Suppressor macrophage treated with lipopolysaccharide for 4 hours (primary cell): ENCODE measurements at places on chromosomes 11 and 22.

DNA sequence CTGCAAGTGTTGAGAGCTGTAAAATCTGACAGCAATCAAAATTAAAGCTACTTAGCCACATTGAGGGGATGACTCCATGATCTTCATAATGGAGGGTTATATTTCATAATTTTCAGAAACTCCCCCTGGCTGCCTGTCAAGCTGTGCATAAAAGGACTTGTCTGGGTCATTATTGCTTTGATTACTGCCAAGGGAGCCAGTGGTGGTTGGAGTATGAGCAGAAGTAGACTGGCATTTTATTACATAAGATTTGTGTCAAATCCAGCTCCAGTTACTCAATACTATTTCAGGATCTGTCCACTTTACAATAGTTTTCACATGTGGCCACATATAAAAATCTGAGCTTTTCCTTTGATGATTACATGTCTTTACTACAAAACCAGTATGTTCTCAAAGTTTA lies 108.9 kb upstream of the SLC5A12 start:
- no peak for DNase-seq

GRCh38 chr22:41976961-41977566 lies 7.8 kb downstream of the SEPTIN3 start:
- no peak for DNase-seq

DNA sequence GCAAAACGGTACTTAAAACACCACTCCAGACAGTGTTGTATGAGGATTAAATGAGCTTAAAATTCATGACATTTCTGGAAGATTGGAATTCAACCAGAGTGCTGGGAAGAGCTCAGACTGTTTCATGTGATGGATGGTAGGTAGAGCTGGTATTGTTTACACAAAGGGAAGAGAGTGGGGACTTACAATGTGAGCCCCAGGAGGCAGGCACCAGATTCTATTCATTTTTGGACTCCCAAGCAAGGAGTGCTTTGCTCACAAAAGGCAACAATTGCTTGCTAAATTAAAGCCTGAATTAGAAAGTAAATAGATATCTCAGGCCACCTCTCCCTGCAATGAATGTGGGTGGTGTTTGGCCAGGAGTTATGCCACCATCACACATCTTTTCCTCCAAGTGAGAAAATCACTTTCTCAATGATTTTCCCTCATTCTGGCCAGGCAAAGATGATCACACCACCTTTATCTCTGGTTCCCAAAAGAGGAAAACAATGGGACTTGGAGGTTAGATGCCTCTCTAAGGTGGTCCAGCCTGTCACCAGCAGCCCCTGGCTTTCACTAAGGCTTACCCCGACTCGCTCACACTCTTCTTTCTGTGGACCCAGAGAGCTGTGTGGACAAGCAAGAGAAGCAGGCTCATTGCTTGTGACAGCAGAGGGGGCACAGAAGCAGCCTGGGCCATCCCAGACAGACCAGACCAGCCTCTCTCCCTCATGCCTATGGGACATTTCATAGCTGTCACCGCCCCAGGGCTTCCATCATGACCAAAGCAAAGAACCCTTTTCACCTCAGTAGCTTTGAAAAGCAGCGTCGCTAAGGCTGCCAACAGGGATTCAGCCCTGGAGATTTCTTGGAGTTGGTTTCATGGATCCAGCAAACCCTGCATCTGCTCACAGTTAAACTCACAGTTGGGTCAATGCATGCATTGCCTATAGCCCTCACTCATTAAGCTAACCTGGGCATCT lies 63.5 kb upstream of the DRD2 start:
- no peak for DNase-seq

GRCh38 chr11:78228467-78228866 lies 39.7 kb downstream of the USP35 start:
- DNase-seq = peak; percentile 55

DNA sequence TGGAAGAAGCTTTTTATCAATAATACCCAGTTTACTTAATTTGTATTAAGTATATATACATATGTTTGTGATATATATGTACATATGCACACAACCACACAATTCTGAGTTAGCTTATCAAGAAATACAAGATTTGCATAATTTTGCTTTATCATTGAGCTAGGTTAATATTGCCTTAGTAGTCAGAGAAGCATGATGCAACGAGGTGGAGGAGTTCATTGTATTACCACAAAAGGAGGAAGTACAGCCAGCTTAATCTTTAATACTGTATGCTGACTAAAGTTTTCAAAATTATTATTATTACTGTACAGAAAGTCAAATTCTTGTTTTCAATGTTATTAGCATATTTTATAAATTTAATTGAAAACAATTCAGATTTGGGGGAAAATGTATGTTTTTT lies 278.4 kb upstream of the PDGFD start:
- peak; percentile 5 for DNase-seq

- DNase-seq = no peak
Observed at GRCh38 chr11:125192183-125192582, 27.6 kb downstream of the PKNOX2 start.

- DNase-seq = no peak
Observed at GRCh38 chr22:40511604-40512003, 124.9 kb downstream of the MRTFA start.

DNA sequence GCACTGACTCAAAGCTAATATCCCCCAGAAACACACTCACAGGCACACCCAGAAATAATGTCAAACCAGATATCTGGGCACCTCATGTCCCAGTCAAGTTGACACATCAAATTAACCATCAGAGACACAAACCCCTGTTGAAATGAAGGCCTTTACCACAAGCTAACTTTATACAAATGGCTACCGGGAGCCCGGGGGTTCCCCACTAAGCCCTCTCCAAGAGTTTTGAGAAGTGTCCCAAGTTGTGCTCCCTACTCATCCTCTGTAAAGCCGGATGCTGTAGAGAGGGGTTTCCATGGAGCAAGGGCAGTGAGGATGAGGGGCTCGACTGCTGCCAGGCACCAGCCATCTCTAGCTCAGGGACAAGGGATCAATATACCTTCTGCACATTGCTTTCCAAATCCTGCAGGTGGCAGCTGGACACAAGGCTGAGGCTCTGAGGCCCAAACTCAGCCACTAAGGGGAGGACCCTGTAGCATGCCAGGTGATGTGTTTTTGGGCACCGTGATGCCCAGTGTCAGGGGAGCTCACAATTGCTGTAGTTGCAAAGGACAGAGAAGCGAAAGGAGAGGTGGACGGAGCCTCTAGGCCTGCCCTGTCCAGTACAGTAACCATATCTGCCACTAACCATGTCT lies 145.7 kb downstream of the TTC17 start:
- no peak for DNase-seq
